Left hindlimb (tissue), 1 donor: ENCODE measurements at places on chromosomes 16 and 17.

DNA sequence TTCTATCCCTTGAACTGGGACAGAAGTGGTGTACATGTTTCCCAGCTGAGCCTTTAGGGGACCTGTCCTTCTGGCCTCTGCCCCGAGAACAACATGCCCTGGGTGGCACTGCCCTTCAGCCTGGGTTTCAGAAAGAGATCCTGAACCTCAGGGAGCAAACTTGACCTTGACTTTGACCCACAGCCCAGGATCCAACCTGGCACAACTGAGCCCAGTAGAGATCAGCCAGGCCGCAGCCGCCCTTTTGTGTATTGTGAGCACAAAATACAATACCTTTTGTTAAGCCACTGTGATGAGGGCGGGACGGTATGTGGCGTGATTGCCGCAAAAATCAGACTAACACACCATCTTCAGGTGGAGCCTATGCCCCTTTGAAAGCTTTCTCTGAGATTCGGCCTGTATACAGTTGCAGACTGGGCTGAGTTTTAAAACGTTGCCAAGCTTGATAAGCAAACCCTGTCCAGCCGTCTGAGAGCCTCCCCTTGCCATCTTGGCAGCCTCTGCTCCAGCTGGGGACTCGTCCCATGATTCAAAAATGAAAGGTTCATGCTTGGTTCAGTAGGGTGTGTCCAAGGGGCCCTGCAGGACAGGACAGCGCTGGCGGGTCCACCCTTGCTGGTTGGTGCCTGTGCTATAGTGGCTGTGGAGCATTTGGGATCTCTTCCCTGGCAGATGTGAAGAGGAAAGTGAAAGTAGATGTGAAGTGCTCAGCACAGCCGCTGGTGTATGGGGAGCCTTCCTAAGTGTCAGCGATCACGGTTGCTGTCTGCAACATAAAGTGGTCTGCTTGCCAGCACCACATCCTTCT is 40.3 kb downstream of the FOXL1 start:
- no peak for DNase-seq

- DNase-seq: no peak
Measured at GRCh38 chr17:57949649-57950048, 5.6 kb downstream of the CUEDC1 start.

DNA sequence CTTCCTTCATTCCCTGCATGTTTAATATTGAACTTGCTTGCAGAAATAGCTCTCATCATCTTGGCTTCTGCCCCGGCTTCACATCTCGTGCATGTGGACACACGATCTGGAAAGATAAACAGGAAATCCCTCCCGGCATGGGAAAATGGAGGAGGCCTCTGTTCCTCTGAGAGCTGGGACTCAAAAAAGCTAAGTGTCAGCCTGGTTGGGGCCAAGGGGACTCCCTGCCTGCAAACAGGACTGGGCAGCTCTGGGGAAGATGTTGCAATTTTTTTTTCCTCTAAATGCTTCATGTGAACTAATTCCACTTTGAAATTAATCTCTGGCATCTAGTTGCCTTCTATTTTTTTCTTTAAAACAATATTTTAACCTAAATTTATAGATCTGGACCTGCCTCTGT is 24.8 kb downstream of the ITPRIPL2 start:
- peak; percentile 65 for DNase-seq

DNA sequence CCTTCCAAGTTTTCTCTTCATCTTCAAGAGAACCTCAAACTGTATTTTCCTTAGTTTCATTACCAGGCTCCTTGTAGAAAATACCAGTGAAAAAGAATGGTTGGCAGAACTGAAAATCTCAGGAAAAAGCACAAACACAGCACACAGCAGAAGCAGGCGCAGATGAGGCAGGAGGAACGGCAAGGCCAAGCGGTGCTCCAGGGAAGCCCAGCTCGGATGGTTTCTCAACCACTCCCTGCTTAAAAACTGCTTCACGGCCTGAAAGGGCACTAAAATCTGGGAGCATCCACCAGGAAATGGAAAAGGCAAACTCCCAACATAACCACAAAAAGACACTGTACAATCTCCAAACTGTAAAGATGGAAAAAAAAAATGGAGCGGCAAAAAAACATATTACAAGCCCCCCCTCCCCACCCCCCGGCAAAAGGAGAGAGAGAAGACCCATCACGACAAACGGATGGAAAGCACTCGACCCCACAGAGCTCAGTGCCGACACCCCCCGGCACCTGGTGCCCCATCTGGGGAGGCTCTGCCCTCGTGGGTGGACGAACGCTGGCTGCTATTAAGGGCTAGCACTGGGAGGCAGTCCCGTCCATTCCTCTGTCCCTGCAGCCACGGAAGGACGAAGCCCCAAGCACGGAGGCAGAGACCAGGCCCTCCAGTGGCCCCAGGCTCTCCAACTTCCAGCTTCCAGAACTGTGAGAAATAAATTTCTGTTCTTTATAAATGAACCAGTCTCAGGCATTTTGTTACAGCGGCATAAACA is 127.5 kb downstream of the ZNF778 start:
- no peak for DNase-seq

- peak; percentile 57 for DNase-seq
Measured at GRCh38 chr17:79388556-79389295, 222.1 kb downstream of the RBFOX3 start.

DNA sequence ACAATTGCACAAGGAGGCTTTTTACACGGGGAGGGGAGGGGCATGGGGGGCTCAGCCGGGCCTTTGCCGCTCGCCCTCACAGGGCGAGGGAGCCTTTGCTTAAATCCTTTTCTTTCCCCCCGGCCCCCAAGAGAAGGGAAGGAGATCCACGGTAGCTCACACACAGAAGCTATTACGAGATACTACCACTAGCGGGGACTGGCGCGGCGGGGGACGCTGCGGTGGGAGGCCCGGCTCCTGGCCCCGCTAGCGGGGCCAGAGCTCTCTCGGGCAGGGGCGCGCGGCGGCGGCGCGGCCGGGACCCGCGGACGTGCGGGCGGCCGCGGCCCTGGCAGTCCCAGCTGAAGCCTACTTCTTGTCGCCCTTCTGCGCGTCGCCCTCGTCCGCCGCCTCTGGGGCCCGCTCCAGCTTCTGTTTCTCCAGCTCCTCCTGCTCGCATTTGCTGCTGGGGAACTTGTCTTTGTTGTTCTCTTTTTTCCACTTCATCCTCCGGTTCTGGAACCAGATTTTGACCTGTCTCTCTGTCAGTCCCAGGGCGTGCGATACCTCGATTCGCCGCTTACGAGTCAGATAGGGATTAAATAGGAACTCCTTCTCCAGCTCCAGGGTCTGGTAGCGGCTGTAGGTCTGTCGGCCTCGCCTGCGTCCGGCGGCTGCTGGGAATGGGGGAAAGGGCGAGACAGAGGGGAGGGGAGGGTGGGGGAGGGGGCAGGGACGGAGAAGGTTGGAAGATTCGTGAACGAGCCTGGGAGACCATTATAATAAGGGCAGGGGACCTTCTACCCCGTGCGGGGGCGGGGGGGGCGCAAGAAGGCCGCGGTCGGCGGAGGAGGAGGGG is 2.0 kb downstream of the HOXB8 start:
- DNase-seq: peak; percentile 51

GRCh38 chr17:62760059-62760944 is 47.8 kb downstream of the MARCHF10 start:
- DNase-seq: no peak

DNA sequence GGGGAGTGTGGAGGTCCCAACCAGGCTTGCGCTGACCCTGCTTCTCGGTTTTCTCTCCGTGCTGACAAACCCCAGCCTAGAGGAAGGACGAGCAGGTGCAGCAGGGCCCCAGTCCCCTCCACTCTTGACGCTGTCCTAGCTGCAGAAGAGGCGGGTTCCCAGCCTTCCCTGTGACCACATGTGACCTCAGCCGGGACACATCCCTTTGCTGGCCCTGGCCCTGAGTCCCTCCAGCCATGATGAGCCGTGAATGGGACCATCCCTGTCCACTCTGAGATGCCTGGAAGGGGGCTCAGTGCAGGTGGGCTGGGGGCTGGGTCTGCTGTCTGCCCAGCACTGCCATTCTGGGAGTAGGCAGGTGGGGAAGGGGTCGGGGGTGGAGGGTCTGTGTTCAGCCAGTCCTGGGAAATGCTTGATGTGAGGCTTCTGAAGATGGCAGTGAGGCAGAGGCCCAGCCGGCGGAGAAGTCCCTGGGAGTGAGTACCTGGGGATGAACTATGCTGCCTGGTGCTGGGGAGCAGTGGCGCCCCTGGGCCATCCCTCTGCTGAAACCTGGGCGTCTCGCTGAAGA is 1.9 kb upstream of the TUBB3 start:
- DNase-seq: no peak

DNA sequence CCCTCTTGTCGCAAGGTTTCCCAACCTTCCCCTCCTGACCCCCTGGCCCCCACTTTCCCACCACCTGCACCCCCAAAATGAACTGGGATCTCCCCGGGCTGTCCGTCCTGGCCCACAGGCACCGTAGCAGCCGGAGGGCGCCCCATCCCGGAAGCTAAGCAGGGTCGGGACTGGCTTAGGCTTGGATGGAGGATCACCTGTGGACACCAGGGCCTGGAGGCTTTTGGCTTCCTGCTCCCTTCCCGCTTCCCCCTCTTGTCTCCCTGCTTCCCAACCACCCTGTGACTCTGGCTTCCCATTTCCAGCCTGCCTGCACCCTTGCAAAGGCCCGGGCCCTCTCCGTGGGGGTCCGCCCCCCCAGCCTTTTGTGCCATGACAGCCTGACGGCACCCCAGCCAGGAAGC is 2291.3 kb downstream of the TP53TG3F start:
- no peak for DNase-seq

DNA sequence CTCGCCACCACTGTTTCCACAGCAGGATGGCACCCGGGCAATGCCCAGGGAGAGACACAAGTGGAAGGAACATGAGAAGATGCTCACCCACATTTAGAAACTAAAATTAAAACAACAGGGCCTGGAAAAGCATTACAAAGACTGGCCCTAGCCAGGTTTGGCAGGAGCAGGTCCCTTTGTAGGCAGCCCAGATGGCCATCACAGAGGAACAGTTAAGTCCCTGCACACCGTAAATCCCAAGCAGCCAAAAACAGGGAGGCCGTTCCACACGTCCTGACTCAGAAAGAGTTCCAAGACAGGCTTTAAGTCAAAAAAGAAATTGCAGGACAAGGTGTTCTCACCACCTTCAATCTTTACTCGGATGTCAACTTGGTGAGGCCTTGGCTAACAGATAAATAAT is 127.1 kb downstream of the DYNLRB2 start:
- DNase-seq: no peak

- DNase-seq: no peak
Measured at GRCh38 chr17:78132767-78133178, 2.2 kb downstream of the TMC8 start.

GRCh38 chr17:32461853-32462617 is 17.7 kb downstream of the PSMD11 start:
- no peak for DNase-seq

DNA sequence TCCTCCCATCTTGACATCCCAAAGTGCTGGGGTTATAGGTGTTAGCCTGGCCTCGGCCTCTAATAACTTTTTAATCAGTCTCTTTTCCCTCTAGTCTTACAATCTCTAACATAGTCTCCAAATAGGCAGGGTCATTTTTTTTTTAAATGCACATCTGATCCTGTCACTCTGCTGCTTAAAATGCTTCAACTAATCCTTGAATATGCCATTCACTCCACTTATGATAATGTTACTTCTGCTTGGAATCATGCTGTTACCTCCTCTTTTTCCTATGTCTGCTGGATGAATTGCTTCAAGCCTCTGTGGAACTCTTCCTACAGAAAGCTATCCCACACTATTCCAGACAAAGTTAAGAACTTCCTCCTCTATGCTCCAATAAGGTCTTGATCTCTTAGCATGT is 22.8 kb downstream of the CRLF3 start:
- no peak for DNase-seq

DNA sequence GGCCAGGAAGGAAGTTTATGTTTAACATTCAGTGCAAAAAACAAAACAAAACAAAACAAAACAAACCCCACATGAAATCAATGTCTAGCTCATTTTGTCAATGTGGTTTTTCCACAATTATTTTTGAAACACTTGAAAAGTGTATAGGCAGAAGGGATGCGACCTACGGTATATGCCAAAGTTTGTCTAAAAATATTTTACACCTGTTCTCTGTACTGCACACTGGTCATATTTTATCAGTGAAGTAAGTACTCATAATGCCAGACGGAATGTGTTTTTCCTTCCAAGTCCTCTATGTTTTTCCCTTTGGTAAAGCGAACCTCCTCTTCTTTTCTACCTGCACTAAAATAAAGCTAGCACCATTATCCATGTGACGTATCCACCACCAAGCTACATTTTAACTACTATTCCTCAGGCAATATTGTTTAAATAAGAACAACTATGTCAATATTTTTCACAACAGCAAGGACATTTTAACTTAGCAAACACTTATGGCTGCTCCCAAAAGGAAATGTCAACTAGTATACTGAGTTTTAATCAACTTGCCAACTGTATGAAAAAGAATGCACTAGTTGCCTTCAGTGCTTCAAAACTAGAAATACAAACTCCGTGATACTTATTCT is 10.3 kb downstream of the TOB1 start:
- no peak for DNase-seq

DNA sequence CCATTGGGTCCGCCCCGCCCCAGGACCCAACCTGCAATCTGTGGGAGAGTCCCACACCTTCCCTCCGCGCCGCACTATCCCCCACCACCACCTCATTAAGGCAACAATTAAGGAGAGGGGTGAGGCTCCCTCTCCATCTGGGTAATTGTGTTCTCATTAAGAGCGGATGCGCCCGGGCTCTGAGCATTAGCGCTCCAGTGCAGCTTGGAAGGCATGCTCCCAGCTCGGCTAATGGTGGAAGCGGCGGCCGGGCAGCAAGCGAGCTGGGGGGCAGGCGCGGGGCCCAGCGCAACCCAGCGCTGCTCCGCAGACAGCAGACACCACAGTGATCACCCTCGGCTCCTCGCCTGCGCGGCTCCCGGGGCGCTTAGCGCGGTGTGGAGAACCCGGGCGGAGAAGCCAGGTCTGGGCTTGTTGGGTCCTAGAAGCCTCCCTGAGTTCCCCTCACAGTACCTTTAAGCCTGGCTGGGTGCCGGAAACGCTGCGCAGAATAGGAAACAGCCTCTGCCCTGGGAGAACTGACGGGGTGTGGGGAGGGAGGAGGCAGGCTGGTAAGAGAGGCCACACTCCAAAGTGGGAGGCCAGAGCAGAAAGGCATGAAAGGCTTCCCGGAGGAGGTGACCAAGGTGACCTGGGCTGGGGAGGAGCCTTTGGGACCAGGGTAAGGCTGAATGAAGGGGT is 6.4 kb downstream of the CBLN1 start:
- DNase-seq: no peak

DNA sequence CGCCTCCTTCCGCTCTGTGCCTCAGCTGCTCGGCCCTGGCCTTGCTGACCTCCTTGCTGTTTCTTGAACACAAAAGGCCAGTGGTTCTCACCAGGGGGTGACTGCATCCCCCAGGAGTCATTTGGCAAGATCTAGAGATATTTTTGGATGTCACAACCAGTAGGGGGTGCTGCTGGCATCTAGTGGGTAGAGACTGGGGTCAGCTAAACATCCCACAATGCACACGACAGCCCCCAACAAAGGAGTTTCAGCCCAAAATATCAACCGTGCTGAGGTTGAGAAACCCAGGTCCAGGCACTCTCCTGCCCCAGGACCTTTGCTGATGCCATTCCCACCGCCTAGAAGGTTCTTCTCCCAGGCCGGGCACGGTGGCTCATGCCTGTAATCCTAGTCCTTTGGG is 39.7 kb downstream of the ABCC6 start:
- DNase-seq: no peak
